ENCODE measurements at places on chromosomes 12 and 14. TPM values are rescaled to one million over a fixed set of nuclear protein-coding genes. Genes with fewer than 3 reads are reported as not detected.

PIP4K2C gene
- 58.1 TPM for total RNA-seq

MLF2 gene
- 175 TPM for total RNA-seq

TAS2R13 gene
- 2.6 TPM for total RNA-seq

NANOG gene
- 0.16 TPM for total RNA-seq

C12orf50 gene
- not detected for total RNA-seq

SIX6 gene
- total RNA-seq: not detected

ATG2B gene
- 40.9 TPM for total RNA-seq

KRT5 gene
- 3,026 TPM for total RNA-seq

ENDOU gene
- total RNA-seq: 22.9 TPM

CARMIL3 gene
- total RNA-seq: 6.4 TPM

DNA sequence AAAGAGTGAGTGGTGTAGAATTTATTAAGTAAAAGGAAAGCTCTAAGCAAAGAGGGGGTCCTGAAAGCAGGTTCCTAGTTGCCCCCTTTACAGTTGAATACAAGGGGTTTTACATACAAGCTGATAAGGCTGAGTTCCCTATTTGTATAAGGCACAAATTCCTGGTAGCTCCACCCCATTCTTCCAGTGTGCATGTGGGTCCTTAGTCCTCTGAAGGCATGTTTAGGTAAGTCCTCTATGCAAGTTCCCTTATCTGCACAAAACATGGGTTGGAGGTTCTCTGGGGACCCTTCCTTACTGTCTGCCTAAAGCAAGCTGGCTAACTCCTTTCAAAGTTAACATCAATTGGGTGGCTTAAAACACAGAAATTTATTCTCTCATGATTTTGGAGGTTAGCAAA lies 2.9 kb upstream of the FAR2 start:
- no peak for DNase-seq

DNA sequence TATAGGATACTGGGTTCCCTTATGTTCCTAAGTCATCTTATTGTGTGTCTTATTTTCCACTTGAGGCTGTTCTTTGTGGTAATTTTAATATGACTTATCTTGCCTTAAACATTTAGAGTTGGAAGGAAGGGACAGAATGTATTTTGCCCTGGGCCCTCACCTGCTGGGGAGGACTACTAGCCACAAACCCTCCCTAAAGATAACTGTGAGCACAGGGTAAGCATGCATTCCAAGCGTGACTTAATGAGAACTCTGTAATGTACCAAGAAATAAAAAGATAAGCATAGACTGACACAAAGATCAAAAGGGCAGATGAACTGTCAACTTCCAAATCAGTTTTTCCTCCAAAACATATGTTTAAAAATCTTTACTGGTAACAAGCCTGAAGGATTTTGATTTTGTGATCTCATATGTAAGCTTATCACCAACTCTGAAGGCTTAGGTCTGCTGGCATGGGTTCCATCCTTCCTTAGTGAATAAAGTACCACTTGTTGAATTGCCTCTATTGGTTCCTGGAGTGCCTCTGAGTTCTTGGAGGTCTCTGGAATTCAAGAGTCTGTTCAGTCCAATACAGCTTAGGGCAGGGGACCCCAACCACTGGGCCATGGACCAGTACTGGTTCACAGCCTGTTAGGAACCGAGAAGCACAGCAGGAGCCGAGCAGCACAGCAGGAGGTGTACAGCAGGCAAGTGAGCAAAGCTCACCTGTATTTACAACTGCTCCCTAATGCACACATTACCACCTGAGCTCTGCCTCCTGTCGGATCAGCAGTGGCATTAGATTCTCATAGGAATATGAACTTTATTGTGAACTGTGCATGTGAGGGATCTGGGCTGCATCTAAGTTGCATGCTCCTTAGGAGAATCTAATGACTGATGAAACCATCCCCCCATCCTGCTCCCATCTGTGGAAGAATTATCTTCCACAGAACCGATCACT lies 29.8 kb upstream of the NFYB start:
- DNase-seq: no peak

DNA sequence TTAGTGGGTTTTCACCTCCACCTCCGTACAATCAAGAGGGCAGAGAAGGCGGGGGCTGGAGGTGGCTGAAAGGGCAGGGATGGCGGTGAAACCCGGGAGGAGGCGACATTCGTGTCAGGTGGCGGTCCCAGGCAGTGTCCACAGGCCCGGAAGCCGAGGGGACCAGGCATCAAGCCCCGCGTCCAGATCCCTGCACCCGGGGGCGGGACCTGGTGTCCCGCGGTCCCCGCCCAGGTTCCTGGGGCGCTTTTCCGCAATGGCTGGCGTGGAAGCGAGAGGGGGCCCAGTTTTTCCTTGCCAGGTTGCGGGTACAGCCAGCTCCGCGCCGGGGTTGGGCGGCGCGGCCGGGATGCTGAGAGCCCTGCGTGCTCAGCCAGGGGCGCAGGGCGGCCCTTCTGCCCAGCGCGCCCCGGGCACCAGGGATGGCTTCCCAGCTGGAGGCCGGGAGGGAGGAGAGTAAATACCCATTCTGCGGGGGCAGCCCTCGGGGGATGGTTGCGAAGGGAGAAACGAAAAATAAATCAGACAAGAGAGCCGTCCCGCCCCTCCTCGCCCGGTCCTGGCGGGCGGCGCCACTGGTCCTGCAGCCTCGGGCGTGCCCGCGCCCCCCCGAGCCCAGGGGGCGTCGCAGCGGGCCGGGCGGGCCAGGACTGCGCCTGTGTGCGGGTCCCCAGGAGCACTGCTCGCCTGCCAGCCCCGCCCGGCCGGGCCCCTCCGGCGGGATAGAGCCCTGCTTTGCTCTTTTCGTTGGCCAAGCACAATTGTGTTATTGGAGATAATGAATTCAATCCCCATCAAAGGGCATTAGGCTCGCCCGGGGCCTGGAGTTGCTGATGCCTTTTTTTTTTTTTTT lies 11.5 kb downstream of the FOXA1 start:
- DNase-seq: no peak

DNA sequence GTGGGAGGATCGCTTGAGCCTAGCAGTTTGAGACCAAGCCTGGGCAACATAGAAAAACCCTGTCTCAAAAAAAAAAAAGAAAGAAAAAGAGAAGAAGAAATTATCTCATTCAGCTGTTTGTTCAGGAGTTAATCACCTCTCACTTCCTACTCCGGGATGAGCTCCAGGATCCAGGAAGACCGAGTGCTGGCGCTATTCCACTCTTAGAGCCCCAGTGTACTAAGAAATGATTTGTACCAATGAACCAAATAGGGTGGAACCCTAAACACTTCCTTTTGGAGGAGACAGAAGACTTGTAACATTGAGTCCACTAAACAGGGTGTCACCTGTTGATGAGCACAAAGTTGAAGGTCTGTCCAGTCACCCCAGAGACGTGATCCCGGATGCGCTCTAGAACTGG lies 3.6 kb downstream of the ALKBH2 start:
- no peak for DNase-seq

DNA sequence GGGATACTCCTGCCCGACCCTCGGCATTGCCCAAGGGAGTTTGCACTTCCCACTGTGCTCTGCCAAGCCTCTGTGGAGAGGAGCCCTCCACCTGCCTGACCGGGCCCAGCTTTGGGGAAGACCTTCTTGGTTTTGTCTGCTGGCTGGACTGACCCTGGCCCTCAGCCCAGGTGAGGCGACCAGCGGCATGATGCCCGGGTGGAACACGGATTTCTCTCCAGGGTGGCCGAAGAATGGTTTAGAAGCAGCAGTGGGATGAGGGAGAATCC lies 15.6 kb downstream of the ZBTB42 start:
- DNase-seq: no peak

- no peak for DNase-seq
These were observed at the start of gene PTGDR for GRCh38 chr14:52267501-52268278. PTGDR (plus strand) TSS chr14:52267698; CDS start chr14:52267815, 117 bp downstream.

DNA sequence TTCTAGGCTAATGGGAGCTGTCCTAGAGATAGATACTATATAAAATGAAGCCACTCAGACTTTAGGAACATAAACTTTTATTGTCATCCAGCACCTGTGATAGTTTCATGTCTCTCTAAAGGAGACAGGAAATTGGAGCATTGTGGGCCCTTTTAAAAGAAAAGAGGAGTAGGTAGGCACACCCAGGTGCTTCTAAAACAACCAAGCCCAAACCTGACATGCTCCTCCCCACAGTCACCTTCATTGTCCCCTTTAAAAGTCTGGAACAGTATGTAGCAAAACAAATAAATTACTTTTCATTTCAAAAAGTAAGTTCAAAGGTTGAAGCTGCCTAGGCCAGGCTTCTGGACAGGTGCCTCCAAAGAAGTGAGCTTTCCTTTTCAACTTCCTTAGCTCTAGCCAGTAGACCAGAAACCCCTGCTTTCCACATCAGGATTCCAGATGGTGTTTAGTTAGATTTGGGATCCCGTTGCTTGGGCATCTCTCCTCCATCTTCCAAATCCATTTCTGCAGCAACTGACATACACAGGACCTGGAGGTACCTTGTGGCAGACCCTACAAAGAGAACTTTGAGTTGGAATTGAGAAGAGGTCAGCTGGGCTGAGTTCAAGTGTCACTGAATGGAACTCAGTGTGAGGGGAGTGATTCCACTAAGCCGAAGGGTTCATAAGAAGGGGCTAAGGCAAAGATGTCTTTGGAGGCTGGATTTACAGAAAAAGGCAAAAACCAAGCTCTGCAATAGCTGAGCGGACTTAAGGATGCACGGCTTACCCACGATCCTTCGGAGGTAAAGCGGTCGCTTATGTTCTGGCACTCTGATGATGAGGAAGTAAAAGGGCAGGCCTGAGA lies 6.9 kb downstream of the OXA1L start:
- no peak for DNase-seq

DNA sequence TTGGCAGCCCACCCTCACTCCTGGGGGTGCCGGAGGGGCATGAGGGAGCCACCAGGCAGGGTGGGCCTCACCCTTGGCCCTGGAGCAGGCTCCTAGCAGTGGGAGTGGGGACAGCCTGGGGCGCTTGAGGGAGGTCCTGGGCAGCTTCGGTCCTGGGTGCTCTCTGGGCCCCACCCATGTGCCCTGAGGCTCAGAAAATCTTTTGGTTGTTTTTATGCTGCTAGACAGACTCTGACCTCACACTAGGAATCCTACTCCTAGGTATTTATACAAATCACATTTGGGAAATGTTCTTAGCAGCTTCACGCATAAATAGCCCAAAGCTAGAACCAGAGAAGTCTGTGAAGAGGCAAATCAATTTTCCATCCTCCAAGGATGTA lies 10.9 kb upstream of the ULK1 start:
- no peak for DNase-seq

- DNase-seq: no peak
These were observed 2.3 kb downstream of the NACA start for GRCh38 chr12:56722832-56723231.

GRCh38 chr12:123096182-123096581 lies 54.7 kb downstream of the PITPNM2 start:
- no peak for DNase-seq

DNA sequence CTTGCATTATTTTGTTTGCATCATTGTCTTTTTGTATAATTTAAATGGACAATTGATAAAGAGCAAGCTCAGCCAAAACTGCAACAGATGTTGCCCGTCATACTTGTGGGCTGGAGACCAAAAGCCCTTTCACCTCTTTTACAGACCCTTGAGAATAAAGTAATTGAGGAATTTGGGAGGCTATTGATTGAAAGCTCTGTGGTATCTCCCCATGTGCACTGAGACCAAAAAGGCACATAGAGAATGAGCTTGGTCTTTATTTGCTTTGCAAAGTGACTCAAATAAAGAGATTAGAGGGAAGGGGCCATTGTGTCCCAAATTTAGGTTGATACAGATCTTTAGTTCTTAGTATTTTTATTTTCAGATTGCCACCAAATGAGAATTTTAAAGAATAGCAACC lies 617.6 kb downstream of the TRHDE start:
- no peak for DNase-seq

DNA sequence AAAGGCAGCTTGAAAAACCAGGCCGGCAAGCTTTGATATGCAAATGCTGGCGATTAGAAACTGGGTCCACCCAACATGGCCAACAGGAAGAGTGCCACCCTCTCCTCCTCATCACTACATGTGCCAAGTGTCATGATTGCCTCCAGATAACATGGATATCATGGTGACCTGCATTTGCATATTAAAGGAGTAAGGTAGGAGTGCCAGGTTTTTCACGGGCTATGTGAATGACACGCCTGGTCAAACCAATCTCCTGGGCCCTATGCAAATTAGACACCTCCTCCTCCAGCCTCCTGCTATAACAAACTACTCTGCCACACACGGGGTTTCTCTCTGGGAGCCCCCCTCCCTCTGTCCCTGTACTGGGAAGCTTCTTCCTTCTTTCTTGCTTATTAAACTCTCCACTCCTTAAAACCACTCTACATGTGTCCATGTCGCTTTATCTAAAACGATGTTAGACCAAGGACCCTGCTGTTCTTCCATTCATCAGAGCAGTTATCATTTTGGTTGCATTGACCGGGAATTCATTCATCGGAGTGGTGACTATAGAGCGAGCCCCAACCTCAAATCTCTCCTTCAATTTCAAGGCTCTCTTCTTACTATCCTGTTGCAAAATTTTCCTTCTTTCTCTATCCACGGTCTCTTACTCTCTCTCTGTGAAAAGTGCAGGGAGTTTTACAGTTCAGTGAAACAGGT lies 27.5 kb downstream of the APOBEC1 start:
- no peak for DNase-seq

- DNase-seq: no peak
These were observed 39.3 kb downstream of the RPS6KA5 start for GRCh38 chr14:91021115-91021514.

- DNase-seq: no peak
These were observed 86.4 kb downstream of the EML1 start for GRCh38 chr14:99879401-99880295.

- no peak for DNase-seq
These were observed 739 bp upstream of the PPP2R5E start for GRCh38 chr14:63543826-63544406.

GRCh38 chr14:37150414-37150813 lies 22.0 kb downstream of the SLC25A21 start:
- DNase-seq: no peak

- DNase-seq: no peak
These were observed 21.5 kb upstream of the IFNG start for GRCh38 chr12:68180792-68181744.

- peak; percentile 94 for DNase-seq
These were observed 9.2 kb downstream of the HOXC8 start for GRCh38 chr12:54017878-54018467.

DNA sequence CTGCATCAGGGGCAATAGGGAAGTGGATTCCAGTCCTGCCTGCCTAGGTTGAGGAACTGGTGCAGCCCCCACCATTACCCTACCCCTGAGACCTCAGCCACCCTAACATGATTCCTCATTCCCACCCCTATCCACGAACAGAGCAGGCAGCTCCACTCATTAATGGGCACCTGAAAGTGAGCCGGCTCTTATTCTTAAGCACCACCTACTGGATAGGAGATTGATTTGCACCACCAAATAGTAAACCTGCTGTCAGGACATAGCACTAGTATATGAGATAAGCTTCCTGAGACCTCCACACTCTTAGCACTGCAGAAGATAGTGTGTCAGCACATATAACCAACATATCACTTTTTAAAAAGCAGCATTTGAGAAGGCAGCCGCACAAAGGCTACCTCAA lies 573.2 kb downstream of the SOX5 start:
- no peak for DNase-seq

GRCh38 chr12:72676556-72676955 lies 404.4 kb downstream of the TRHDE start:
- no peak for DNase-seq

- DNase-seq: no peak
These were observed 26.0 kb downstream of the ADIPOR2 start for GRCh38 chr12:1716911-1717310.

Data from suprapubic skin (tissue), 4 donors.